ENCODE measurements at places on chromosomes 4 and X.

- no peak for DNase-seq
Observed at GRCh38 chrX:151710457-151710856, 5.4 kb upstream of the FATE1 start.

- DNase-seq = no peak
Observed at GRCh38 chr4:5276475-5277075, 225.3 kb downstream of the STK32B start.

GRCh38 chrX:150849996-150850720, 48.3 kb downstream of the CD99L2 start:
- DNase-seq = no peak

GRCh38 chrX:17377795-17378194, 2.8 kb downstream of the NHS start:
- no peak for DNase-seq

GRCh38 chr4:107600983-107601382, 119.1 kb downstream of the PAPSS1 start:
- DNase-seq = no peak

- DNase-seq = no peak
Observed at GRCh38 chr4:48467442-48467841, 15.7 kb upstream of the SLC10A4 start.

DNA sequence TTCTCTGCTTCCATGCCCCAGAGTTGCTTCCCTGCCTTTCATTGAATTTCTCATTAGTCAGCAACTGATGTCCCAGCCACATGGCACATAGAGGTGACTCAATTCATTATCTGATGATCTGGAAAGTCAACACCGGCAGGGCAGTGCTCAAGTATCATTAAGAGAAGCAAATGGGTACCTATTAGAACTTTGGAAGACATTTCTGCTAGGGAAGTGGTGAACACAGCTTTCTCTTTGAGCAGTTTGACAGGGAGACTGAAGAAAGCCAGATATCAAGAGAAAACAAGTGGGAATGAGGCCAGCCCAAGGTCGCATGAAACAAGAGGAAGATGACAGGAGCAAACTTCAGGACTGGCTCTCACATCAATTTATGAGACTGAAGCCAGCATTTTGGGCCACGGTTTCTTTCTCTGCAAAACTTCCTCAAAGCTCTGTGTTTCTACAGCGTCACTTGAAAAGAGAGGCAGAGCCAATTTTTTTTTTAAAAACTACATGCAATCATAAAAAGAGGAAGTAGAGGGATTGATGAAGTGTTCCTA, 108.3 kb upstream of the RPS6KA3 start:
- no peak for DNase-seq
